Fibroblast of upper back skin (primary cell): ENCODE measurements at places on chromosomes 1 and 21.

DNA sequence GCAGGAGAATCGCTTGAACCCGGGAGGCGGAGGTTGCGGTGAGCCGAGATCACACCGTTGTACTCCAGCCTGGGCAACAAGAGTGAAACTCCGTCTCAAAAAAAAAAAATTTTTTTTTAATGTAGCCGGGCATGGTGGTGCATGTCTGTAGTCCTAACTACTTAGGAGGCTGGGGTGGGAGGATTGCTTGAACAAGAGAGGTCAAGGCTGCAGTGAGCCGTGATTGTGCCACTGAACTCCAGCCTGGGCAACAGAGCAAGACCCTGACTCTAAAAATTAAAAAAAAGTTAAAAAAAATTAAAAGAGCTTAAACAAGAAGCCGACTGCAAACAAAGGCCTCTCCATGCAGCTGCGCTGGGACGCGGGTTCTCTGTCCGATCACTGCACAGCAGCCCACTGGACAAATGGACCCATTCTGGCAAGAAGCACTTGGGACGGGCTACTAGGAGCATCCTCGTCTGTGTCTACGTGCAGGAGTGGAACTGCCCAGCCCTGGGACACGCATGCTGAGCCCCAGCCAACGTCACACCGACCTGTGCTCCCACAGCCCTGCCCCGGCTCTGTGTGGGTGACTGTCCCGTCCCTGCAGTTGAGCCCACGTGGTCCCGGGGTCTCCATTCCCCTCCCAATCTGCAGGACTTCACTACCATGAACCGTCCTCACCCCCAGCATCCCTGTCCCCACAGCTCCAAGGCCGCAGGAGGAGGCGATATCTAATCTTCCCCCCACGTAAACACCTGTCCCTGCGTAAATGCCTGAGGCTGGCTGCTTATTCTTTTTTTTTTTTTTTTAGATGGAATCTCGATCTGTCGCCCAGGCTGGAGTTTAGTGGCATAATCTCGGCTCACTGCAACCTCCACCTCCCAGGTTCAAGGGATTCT is 12.3 kb downstream of the SLC35E2B start:
- no peak for DNase-seq

DNA sequence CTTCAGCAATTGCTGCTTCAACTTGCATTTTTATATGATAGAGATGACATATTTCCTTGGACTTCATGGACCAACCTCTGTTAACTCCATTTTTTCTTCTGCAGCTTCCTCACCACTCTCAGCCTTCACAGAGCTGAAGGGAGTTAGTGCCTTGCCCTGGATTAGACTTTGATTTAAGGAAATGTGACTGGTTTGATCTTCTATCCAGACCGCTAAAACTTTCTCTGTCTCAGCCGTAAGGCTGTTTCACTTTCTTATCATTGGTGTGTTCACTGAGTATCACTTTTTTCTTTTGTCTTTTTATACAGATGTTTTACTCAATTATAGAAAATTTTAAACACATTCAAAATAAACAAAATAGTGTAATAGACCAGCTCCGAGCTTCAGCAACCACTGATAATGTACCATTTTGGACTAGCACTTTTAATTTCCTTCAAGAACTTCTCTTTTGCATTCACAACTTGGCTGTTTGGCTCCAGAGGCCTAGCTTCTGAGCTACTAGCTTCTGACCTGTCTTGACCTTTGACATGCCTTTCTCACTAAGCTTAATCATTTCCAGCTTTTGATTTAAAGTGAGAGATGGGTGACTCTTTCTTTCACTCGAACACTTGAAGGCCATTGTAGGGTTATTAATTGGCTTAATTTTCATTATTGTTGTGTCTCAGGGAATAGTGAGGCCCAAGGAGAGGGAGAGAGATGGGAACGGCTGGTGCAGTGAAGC is 9.3 kb downstream of the NEK7 start:
- no peak for DNase-seq

- DNase-seq = no peak
Observed at GRCh38 chr1:234538930-234539649, 60.1 kb upstream of the TARBP1 start.

DNA sequence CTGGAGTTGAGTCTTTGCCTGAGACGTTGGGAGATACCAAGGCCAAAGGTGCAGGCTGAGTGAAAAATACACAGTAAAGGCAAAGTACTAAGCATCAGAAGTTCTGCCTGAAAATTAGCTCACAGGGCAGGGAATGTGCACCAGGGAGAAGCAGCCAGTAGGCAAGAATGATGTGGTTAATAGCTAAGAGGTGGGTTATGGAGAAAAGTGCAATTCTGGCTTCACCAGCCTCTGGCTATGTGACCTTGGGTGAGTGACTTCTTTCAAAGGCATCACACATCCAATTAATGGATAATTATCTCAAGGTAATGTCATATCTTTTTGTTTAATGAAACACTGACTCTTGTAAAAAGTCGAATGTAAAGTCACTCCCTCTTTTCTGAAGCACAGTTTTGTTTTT is 230.7 kb upstream of the FGGY start:
- no peak for DNase-seq

DNA sequence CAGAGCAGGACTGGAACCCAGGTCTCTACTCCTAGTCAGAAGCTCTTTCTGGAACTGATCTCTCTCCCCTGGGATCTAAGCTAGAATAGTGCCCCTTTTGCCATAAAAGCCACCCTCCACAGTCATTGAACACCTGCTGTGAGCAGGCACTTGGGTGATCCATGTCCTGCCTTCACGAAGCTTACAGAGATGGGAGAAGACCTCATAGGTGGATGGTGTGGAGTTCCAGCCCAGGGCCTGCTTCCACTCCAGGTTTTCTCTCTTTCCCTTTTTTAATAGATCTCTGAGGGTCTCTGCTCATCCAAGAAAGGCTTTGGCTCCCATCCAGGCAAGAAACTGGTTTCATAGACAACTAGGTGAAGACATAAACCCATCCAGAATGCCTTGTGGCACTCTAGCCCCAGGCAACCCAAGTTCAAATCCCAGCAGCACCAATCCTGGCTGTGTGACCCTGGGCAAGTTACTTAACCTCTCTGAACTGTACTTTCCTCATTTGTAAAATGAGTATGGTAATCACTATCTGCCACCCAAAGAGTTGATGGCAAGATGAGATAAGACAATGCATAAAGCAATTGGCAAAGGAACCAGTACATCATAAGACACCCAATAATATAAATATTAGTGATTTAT is 46.4 kb upstream of the TMEM51 start:
- no peak for DNase-seq

- no peak for DNase-seq
Observed at GRCh38 chr21:44329971-44330681, 9.1 kb downstream of the CFAP410 start.

DNA sequence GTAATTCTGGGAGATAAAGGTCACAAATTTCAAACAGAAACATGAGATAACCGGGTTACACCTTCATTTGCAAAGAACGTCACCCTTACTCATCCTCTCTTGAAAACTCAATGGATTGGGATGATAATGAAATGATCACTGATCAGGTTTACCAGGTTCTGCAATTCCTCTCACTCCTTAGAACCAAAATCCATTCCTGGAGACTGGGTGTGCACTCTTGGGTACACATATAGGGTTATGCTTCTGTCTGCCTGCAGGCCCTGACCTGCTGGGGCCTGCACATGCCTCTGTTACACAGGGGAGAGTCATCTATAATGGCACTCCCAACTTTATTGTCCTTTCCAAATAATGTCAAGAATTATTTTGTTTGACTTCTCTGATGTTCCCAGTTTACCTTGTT is 8.3 kb downstream of the SUSD4 start:
- no peak for DNase-seq

- DNase-seq = peak; percentile 23
Observed at GRCh38 chr1:226121587-226122400, 59.3 kb downstream of the H3-3A start.

- no peak for DNase-seq
Observed at GRCh38 chr1:39413902-39414528, 77.4 kb upstream of the BMP8A start.

- no peak for DNase-seq
Observed at GRCh38 chr1:212769459-212770167, 22.0 kb downstream of the NSL1 start.

DNA sequence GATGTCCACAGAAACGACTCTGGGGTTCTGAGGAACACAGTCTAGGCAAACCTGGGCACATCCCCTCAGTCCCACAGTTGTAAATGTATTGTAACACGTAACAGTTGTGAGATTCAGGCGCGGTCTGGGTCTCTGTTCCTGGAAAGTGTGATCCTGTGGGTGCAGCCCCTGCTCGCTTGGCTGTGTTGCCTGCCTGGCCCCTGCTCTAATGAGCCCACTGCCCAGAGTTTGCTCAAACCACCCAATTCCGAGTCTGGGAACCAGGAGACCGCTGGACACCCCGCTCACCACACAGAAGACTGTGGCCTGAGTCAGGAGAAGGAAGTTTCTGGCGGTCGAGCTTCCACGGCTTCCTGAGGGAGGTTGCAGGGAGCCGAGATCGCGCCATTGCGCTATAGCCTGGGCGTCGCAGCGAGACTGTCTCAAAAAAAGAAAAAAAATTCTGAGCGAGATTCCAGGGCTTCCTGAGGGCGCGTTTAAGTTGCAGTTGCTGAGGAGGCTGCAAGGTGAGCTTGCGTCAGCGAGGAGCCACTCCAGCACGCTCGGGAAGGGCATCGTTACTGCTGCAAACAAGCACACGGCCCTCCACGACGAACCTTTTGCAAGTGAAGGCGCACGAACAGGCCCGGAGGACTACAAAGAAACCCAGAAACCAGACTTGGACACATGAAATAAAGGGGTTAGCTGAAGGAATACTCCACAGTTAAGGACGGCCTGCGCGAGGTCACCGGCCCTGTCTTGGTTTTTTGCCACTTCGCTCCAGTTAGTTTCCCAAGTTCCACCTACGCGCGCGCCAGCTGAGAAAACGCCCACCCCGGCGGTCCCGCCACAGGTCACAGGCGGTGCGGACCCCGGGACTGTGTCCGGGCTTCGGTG is 1.1 kb downstream of the C21orf58 start:
- peak; percentile 29 for DNase-seq

- DNase-seq = no peak
Observed at GRCh38 chr1:41673806-41674205, 189.3 kb upstream of the EDN2 start.

DNA sequence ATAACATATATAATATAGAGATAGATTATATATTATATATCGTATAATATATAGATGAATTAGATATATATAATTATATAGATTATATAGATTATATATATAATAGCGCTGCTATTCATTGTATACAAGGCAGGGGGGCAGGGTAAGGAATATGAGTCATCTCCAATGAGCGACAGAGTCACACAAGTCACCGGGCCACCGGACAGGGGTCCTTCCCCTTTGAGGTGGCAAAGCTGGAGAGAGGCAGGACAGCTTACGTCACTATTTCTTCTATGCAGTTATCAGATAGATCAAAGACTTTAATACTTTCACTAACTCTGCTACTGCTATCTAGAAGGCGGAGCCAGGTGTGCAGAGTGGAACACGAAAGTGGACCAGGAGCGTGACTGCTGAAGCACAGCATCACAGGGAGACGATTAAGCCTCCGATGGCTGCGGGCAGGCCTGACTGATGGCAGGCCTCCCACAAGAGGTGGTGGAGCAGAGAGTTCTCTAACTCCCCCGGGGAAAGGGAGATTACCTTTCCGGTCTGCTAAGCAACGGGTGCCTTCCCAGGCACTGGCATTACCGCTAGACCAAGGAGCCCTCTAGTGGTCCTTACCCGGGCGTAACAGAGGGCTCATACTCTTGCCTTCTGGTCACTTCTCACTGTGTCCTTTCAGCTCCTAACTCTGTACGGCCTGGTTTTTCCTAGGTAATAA is 2154.7 kb downstream of the MRPL39 start:
- no peak for DNase-seq

DNA sequence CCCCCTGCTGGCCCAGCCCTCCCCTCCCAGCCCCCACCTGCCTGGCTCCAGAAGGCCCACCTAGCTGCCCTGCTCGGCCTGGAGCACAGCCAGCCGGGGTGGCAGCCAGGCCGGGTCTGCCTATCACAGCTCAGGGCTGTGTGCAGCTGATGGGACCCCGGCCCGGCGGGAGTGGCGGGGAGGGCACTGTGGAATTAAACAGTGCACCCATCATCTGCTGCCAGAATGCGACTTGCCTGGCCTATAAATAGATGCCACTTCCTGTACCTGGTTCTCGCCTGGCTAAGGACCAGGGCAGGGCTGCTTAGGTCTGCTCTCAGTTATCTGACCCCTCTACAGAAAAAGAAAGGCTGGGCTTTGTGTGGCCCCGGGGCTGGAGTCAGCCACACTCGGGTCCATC is 98.2 kb upstream of the VAMP3 start:
- no peak for DNase-seq

- no peak for DNase-seq
Observed at GRCh38 chr1:173866413-173867115, 1.2 kb downstream of the GAS5 start.

DNA sequence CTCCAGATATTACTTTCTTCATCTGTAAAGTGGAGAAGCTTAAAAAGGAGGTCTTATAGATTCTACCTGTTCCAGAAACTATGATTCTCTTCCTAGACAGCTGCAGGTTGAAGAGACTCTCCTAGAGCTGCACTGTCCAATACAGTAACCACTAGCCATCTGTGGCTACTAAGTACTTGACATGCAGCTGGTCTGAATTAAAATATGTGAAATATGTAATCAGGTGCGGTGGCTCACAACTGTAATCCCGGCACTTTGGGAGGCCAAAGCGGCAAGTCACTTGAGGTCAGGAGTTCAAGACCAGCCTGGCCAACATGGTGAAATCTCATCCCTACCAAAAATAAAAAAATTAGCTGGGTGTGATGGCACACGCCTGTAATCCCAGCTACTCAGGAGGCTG is 15.8 kb downstream of the APP start:
- peak; percentile 22 for DNase-seq

DNA sequence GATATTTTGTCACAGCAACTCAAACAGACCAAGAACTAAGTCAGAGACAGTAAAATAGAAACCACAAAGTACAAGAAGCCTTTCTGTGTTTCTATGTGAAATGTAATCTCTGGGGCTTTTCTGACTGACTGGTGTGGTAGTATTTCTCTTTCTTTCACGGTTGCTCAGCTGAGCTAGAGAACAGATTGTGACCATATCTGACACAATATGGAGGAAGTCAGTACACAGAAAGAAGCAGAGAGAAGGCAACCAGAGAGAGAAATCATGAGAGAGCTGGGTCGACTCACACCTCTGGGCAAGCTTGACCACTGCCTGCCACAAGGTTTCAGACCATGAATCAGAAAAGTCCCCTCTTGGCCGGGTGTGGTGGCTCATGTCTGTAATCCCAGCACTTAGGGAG is 208.9 kb upstream of the GREM2 start:
- no peak for DNase-seq

- peak; percentile 30 for DNase-seq
Observed at GRCh38 chr21:39152271-39152670, 31.0 kb downstream of the PSMG1 start.

DNA sequence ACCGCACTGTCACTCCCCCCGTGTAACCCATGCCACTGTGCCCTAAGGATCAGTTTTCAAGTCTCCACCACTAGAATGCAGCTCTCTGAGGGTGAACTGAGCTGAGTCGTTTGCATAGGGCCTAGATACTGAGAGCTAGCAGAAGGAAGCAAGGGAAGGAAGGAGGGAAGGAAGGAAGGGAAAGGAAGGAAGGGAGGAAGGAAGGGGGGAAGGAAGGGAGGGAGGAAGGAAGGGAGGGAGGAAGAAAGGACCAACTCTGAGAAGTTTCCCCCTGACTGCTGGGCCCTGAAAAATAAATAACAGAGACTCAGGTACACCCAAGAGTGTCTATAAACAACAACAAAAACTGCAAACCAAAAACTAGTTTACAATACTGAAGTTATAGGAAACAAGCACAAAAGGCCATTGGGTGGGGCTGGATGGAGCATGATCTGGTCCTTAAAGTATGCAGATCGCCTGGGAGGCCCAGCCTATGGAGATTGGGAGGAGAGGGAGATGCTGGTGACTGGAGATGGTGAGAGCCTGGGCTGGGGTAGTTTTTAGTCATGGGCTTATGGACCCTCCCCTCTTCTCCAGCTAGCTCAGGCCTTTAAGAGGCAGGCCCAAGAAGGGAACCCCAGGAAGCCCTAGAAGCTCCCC is 1.7 kb upstream of the MRPS15 start:
- DNase-seq = peak; percentile 20
